ENCODE measurements at places on chromosomes 6 and 20. TPM values are rescaled to one million over a fixed set of nuclear protein-coding genes. Genes with fewer than 3 reads are reported as not detected.

The LRRC73 gene
- not detected for polyA plus RNA-seq

The LCA5 gene
- polyA plus RNA-seq = 0.30 TPM

The SYNDIG1 gene
- polyA plus RNA-seq = not detected

The LINC00237 gene
- polyA plus RNA-seq = not detected

The MTG2 gene
- 31.8 TPM for polyA plus RNA-seq

The LHFPL5 gene
- polyA plus RNA-seq = not detected

The FHL5 gene
- polyA plus RNA-seq = not detected

The GFRA4 gene
- not detected for polyA plus RNA-seq

The RAB32 gene
- polyA plus RNA-seq = 0.92 TPM

Data from naive thymus-derived CD4-positive, alpha-beta T cell (primary cell).